ENCODE measurements at places on chromosomes 3 and 15.

DNA sequence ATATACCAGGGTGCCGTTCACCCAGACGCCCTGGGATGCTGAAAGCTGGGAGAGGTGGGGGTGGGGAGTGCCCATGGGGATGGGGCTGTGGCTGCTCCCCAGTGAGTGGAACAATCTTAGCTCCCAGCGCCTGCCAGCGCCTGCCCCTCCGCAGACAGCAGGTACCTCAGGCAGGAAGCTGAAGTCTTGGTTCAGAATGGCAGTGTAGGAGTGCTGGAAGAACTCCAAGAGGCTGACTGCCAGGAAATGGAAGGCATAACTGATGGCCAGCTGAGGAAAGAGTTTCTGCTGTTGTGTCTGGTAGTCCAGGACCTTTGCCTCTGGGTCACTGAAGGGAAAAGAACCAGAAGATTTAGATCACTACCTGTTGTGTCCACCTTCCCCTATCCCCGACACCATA lies 8.4 kb downstream of the ACOX2 start:
- no peak for DNase-seq

GRCh38 chr15:36177590-36178302 lies 401.7 kb upstream of the CDIN1 start:
- DNase-seq, result no peak

GRCh38 chr3:188558343-188559071 lies 404.6 kb downstream of the LPP start:
- no peak for DNase-seq

- no peak for DNase-seq
Observed at GRCh38 chr3:64880916-64881315, 193.1 kb upstream of the ADAMTS9 start.

GRCh38 chr3:38655708-38656300 lies 6.3 kb upstream of the SCN5A start:
- DNase-seq, result peak; percentile 14

GRCh38 chr15:94467034-94467433 lies 235.7 kb downstream of the MCTP2 start:
- DNase-seq, result no peak

- DNase-seq, result no peak
Observed at GRCh38 chr3:30122359-30122758, 484.0 kb upstream of the TGFBR2 start.

DNA sequence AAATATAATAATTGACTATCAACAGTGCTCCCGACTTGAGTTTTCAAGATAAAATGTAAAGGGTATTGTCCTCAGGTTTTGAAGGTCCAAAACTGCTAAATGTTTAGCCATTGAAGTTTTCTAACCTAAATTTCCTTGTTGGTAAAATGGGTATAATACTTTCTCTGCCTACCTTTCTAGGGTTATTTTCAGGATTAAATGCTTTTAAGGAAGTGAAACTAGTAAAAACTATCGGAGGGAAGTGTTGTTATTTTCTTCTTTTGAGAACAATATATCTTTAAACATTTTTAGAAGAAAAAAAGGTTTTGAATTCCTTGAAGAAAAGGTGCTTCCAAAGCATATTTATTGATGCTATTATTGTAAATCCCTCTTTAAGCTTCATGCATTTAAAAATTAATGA lies 67.3 kb downstream of the FILIP1L start:
- DNase-seq, result no peak

DNA sequence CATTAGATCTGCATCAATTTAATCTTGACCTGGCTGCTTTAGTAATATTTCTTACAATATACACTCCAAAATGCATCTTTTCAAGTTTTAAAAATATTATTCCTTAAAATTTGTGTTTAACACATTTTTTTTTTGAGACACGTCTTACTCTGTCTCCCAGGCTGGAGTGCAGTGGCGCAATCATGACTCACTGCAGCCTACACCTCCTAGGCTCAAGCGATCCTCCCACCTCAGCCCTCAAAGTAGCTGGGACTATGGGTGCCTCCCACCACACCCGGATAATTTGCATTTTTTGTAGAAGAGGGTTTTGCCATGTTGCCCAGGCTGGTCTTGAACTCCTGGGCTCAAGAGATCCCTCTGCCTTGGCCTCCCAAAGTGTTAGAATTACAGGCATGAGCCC lies 73.6 kb downstream of the ETV5 start:
- DNase-seq, result no peak

- DNase-seq, result no peak
Observed at GRCh38 chr3:181913254-181913653, 201.5 kb downstream of the SOX2 start.

Measured in NCI-H2171 (cell line).